Activated T-cell treated with anti-CD3 and anti-CD28 coated beads for 4 hours (primary cell): ENCODE measurements at places on chromosomes 13 and 19.

DNA sequence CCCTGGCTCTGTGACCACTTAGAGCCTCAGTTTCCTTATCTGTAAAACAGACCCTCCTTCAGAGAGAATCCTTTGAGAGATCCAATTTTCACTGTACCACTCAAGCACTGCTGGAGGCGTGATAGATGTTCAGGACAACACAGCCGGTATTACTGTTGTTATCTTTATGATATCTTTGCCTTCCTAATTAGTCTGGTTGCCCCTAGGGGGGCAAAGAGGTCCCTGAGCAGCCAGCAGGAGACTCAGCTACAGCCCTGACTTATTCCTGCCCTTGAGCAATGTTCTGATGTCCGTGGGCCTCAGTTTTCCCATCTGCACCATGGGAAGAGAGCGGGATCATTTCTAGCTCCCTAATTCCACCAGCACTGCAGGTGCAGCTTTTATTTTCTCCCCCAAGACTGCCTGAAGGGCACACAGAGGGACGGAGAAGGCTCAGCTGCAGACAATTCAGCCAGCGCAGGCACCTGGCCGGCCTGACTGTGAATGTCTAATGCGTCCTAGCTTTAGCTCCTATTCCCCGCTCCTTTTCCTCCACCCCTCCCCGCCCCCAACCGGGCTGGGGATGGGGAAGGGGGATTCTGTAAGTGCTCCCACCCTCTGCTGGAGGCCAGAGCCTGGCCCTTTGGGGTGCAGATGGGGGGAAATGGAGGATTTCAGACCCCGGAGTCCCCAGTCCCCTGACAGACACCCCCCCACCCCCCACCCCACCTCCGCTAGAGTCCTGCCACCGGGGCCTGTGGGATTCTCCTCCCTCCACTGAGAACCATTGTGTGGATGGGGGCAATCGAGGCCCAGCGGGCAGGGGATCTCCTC is 16.2 kb downstream of the TLE5 start:
- DNase-seq = no peak

GRCh38 chr19:7908078-7908699 is 4.5 kb downstream of the MAP2K7 start:
- no peak for DNase-seq

DNA sequence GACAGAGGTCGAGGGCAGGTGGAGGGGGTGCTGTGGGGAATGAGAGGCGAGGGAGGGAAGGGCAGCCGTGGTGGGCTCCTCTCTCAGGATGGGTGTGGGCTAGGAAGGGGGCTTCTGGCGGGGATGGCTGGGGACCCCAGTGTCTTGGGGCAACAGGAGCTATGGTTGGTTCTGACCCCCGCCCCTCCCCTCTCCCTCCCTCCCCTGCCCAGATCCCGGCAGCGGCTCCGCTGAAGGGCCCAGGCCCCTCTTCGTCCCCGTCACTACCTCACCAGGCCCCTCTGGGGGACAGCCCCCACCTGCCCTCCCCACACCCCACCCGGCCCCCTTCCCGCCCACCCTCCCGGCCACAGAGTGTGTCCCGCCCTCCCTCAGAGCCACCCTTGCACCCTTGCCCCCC is 19.3 kb upstream of the EHD2 start:
- no peak for DNase-seq

GRCh38 chr19:18503971-18504885 is 17.6 kb downstream of the ELL start:
- DNase-seq = no peak

DNA sequence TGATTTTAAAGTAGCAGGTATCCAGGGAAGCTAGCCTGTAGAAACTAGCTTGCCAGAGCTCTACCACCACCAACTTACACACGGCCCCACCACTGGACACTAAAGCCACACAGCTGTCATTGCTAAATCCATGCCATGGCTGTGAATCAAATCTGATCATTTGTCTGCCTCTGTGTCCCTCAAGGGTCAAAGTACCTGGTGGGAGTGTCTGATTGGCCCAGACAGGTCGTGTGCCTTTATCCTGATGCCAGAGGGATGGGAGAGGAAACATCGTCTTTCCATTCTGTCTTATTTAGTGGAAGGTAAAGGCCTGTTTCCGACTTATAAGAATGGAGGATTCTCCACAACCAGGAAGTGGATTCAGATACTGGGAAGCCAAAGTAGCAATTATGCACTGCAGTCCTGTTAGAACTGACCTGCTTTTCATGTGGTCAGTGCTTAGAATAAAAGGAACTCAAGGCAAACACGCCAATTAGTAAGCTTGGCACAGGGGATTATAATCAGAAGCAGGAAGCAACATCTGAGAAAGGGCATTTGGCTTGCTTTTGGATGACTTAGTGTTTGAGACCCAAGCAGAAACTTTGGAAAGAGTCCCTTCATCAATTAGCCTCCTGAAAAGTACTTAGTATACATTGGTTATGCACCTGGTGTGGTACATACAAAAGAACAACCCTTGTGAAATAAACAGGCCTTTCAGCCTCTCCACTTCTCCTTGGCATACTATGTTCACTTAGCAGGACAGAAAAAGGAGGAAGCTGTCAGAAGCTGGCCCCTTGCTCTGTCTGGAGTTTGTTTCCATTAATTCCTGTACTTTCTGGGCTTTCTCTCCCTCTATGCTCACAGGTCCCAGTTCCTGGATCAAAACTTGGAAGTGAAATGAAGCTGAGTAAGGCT is 192.4 kb downstream of the NUFIP1 start:
- no peak for DNase-seq

- no peak for DNase-seq
Observed at GRCh38 chr13:39407786-39408185, 195.2 kb downstream of the LHFPL6 start.

- DNase-seq = no peak
Observed at GRCh38 chr19:679418-680286, 3.5 kb downstream of the FSTL3 start.

GRCh38 chr19:9115307-9115813 is at the start of gene OR7G1:
TSS of gene OR7G1 (minus strand) at chr19:9115763. CDS start at chr19:9115763, 0 bp downstream.
- DNase-seq = no peak

GRCh38 chr19:41341669-41342490 is 11.8 kb downstream of the TGFB1 start:
- no peak for DNase-seq

- no peak for DNase-seq
Observed at GRCh38 chr19:12166626-12167025, 3.7 kb downstream of the ZNF136 start.

GRCh38 chr13:110444226-110444653 is 117.3 kb downstream of the RAB20 start:
- DNase-seq = no peak

GRCh38 chr19:47507012-47507411 is 7.9 kb downstream of the NAPA start:
- no peak for DNase-seq

- DNase-seq = peak; percentile 40
Observed at GRCh38 chr19:35044317-35045117, 3.0 kb downstream of the HPN start.

- no peak for DNase-seq
Observed at GRCh38 chr13:106471957-106472543, 63.4 kb downstream of the EFNB2 start.

- no peak for DNase-seq
Observed at GRCh38 chr19:18438331-18439024, 545 bp upstream of the ISYNA1 start.

GRCh38 chr13:52395704-52396103 is 10.3 kb downstream of the THSD1 start:
- DNase-seq = no peak

DNA sequence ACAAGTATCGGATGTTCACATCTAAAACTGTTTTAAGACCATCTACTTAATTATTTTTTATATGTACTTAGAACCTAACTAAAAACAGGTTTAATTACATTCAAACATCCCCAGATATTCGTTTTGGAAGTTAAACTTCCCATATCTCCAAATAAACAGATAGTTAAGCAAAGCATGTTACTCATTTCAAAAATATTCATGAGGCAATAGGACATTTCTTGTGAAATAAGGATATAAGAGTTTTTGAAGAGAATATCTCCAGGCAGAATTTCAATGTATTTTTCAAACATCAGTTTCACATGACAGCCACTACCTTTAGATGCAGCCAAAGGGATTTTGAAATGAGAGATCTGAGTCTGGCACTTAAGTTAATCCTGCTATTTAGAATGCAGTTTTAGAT is 697.5 kb downstream of the SLITRK1 start:
- DNase-seq = no peak

GRCh38 chr13:80441968-80442367 is 101.0 kb upstream of the SPRY2 start:
- DNase-seq = no peak

- DNase-seq = no peak
Observed at GRCh38 chr19:45424191-45425058, 708 bp upstream of the ERCC1 start.

GRCh38 chr19:5001615-5002014 is 32.7 kb downstream of the KDM4B start:
- peak; percentile 5 for DNase-seq

GRCh38 chr13:43374621-43375020 is 351.2 kb downstream of the DNAJC15 start:
- no peak for DNase-seq
